DMS79 treated with DMSO at 0.1 percent for 48 hours (cell line): ENCODE measurements at places on chromosomes 3 and 15.

GRCh38 chr3:24120434-24120833, 175.3 kb downstream of the NR1D2 start:
- peak; percentile 20 for DNase-seq

GRCh38 chr3:174960898-174961297, 101.8 kb downstream of the NAALADL2 start:
- DNase-seq: no peak

GRCh38 chr3:129428007-129428375, 445 bp downstream of the EFCAB12 start:
- DNase-seq: no peak

DNA sequence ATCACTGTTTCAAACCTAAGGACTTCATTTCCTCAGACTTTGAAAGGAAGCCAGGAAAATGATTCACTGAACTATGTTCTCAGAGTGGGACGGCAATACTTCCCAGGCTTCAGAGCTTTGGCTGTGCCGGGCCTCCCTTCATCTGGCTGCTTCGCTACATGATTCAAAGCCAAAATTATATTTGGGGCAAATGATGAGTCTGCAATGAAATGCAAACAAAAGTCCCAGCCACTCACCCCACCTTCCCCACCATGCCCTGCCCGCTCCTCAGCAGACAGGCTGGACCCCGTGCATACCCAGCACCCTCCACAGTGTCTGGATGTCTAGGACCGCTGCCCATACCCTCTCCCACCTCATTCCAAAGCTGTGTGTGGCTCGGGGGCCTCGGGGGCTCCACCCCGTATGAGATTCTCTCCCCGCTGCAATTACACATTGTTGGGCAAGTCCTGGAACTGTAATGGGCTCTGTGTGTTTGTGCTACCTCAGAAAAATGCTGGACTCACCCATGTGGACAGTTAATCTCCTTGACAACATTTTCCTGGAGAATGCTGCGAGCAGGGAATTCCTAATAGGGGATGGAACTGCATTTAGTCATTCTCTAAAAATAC, 32.2 kb downstream of the ATP10A start:
- no peak for DNase-seq

- no peak for DNase-seq
Measured at GRCh38 chr15:98596885-98597392, 51.4 kb upstream of the IGF1R start.

GRCh38 chr15:46266661-46267060, 631.8 kb downstream of the SQOR start:
- no peak for DNase-seq

- no peak for DNase-seq
Measured at GRCh38 chr3:122782804-122783203, 10.8 kb downstream of the HSPBAP1 start.

DNA sequence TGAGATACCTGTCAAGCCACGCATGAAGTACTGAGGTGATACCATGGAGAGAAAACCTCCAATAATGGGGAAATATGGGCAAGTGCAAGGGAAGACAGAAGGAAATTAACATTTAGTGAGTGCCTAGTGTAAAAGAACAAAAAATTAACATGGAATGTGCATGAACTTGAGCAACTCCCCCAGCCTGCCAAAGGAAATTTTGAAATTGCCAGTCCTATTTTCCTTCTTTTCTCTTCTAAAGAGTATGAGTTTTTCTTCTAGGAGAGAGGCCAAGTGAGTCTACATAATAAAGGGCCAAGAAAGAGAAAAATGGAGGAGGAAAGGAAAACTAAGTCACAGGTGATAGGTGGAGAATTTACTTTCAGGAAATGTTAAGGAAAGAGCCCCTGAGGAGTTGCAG, 602.4 kb upstream of the MDFIC2 start:
- DNase-seq: no peak

DNA sequence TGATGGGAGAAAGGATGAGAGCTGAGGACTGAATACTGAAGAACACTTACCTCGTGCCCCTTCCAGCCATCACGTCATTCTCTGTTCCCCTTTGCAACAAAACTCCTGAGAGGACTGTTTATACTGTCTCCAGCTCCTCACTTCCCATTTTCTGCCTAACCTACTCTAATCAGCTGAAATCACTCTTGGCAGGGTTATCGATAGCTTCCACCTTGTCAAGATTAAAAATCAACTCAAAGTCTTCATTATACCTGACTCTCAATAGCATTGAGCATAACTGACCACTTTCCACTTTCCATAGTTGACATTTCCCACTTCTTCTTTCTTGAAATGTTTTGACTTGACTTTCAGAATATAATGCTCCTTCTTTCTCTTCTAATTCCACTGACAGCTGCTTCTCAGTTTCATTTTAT, 4.3 kb downstream of the BTBD1 start:
- DNase-seq: no peak

DNA sequence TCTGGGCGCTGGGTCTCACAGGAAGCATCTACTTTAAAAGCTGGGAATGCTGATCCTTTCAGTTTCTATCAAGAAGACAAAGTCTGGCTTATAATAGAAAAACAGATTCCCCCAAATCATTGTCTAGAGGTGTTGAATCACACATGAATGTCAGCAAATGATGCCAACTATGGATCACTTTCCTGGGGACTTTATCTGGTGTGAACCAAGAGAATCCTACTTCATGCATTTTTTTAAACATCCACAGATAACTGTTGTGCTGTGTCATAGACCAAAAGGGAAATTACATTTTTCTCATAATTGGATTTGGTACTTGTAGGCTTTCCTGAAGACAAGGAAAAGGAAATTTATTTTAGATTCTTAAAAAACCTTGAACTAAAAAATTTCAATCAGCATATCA, 132.7 kb downstream of the CD47 start:
- no peak for DNase-seq

DNA sequence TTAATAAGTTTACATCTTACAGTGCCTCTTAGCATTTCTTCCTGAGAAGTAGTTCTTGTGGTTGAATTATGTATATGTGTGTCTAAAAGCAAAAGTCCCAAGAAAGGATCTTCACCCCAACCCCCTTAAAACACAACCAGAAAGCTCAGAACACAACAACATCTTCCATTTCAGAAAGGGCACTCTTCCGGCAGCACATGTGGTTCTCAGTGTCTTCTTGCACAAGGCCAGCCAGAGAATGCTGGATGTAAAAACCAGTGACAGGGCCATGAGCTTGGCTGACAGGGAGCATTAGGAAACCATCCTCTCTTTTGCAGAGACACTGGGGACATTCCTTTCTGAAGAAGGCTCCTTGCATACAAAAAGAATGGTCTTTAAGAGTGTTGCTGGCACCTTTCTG, 45.0 kb downstream of the EEFSEC start:
- no peak for DNase-seq

DNA sequence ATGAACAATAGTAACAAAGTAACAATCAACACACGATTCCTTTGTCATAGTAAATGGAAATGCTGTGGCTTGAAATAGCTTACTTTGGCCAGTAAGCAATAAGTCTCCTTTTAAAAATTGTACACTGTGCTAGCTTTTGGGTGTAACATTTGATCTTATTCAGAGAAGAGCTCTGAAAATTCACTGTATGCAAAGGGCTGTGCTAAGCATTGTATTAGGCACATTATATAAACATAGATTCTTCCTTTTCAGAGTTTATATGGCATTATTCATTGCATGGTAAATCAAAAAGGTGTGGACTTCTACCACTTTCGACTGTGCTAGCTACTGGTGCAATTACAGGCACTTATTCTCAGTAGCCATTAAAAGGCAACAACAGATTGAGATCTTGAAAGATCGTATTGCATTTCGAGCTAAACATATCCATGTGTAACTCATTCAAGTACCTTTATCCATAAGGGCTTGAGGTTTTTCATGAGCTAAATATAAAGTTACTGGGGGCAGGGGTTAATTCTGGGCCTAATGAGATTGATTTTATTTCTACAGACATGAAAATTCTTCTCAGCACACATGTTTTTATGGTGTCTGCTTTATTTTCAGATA, 246.8 kb downstream of the NR1D2 start:
- peak; percentile 34 for DNase-seq

GRCh38 chr3:127392156-127392490, 104.3 kb upstream of the PRR20G start:
- DNase-seq: no peak

GRCh38 chr3:150607267-150608065, 4.3 kb downstream of the SELENOT start:
- DNase-seq: no peak

GRCh38 chr3:180989291-180990163, at the start of gene DNAJC19:
TSS of gene DNAJC19 (minus strand) at chr3:180989736. CDS start at chr3:180989602, 134 bp downstream.
- peak; percentile 97 for DNase-seq

- peak; percentile 5 for DNase-seq
Measured at GRCh38 chr15:47975427-47975826, 145.4 kb upstream of the SLC24A5 start.

DNA sequence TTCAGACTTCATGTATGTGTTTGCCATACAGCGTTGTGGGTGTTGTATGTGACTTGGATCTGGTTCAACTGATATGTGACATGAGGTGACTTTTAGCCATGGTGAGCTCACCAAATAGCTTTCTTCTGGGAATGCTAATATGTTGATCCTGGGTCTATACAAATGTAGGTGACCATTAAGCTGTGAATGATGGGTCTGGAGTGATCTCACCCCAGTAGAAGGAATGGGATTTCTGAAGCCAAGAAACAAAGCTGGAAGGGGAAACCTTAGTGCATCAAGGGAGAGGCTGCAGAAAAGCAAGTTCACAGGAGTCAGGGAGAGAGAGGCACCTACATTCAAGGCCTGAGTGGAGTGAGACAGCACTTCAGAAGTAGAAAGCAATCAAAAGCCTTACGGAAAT, 421.0 kb upstream of the THRB start:
- DNase-seq: no peak

- no peak for DNase-seq
Measured at GRCh38 chr15:70132139-70132538, 34.4 kb upstream of the TLE3 start.

- peak; percentile 74 for DNase-seq
Measured at GRCh38 chr3:182979103-182979673, 1.1 kb downstream of the DCUN1D1 start.

GRCh38 chr3:84962415-84962814, 3.6 kb downstream of the CADM2 start:
- DNase-seq: no peak

DNA sequence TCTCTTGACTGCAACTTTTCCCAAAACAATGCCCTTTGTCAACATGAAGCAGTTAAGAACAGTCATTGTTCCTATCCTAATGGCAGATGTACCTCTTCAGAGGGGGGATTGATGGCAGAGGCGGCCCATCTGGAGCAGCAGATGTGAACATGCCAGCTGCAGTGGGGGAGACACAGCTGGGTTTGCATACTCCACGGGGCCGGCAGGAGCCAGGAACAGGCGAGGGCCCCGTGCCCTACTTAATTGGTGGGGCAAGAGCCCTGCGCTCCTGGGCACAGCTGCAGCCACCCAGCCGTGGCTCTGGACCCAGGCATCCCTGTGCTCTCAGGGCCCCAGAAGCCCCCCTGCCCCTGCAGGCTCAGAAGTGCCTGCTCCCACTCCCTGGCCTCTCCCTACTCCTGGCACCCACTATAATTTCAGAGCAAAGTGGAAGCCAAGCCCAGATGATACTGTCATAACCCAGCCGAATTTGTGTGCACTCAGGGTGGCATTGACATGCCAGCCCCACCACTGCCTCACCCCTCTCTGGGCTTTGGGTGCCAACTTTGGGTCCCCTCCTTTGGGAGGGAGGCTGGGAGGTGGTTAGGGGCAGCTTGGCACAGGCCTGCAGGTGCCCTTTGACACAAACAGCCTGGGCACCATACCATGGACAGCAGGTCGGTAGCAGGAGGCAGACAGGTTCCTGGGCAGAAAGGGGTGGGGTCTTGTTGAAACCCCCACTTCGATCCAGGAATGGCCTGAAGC, 34.6 kb downstream of the ROPN1B start:
- DNase-seq: no peak

- no peak for DNase-seq
Measured at GRCh38 chr15:80638553-80639167, 56.5 kb upstream of the ABHD17C start.

GRCh38 chr3:50608278-50608677, 3.3 kb downstream of the CISH start:
- no peak for DNase-seq

GRCh38 chr3:8456412-8456811, 45.2 kb upstream of the LMCD1 start:
- DNase-seq: no peak

GRCh38 chr3:168003911-168004310, 91.8 kb downstream of the GOLIM4 start:
- peak; percentile 27 for DNase-seq

- no peak for DNase-seq
Measured at GRCh38 chr3:25592510-25592968, 72.2 kb downstream of the TOP2B start.

- DNase-seq: no peak
Measured at GRCh38 chr15:38864827-38865581, 300.4 kb upstream of the RASGRP1 start.

DNA sequence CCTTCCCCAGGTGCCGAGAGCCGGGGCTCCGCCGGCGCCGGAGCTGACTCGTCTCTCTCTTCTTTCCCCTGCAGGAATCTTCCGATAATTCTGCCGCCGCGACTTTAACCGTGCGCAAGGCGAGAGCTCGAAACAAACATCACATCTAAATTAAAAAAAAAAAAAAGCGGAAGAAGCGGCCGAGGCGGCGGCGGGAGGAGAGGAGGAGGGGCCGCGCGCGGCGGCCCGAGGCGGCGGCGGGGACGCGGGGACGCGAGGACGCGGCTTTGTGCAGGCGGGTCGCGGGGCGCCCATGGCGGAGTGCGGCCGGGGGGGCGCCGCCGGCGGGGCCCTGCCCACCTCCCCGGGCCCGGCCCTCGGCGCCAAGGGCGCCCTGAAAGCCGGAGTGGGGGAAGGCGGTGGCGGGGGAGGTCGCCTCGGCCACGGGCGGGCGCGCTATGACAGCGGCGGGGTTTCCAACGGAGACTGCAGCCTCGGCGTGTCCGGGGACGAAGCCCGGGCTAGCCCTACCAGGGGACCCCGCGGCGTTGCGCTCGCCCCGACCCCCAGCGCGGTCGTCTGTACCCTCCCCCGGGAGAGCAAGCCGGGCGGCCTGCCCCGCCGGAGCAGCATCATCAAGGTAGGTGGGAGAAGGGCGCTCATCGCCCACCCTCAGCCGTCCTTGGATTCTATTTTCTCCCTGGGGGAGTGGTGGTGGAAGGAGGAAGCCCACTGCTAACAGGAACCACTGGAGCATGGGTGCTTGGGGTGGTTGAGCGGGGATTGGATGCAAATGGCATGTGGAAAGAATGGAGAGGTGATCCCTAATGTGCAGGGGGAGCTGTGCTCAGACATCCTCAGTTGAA, at the start of gene PLCL2:
PLCL2 (plus strand) TSS at position 208 of the 845 bp plus-strand sequence; CDS start at position 293, 85 bp downstream.
- DNase-seq: peak; percentile 36
